ENCODE measurements at places on chromosomes 3 and 15. TPM values are rescaled to one million over a fixed set of nuclear protein-coding genes. Genes with fewer than 3 reads are reported as not detected.

PDIA5 gene
- total RNA-seq, result 30.7 TPM

SATB1 gene
- 15.2 TPM for total RNA-seq

GRK7 gene
- total RNA-seq, result not detected

PCCB gene
- 36.9 TPM for total RNA-seq

VIPR1 gene
- total RNA-seq, result not detected

NMB gene
- total RNA-seq, result 2.4 TPM

SLC12A1 gene
- total RNA-seq, result not detected

CDHR4 gene
- total RNA-seq, result 0.43 TPM

NR1I2 gene
- total RNA-seq, result under 0.01 TPM

CGGBP1 gene
- total RNA-seq, result 33.1 TPM

STRIT1 gene
- not detected for total RNA-seq

DNASE1L3 gene
- not detected for total RNA-seq

STARD9 gene
- 6.1 TPM for total RNA-seq

CYP1A2 gene
- not detected for total RNA-seq

DBR1 gene
- 13.7 TPM for total RNA-seq

ENTPD3 gene
- total RNA-seq, result 0.09 TPM

PLXNA1 gene
- total RNA-seq, result 25.5 TPM

SLC41A3 gene
- 51.8 TPM for total RNA-seq

HRG gene
- not detected for total RNA-seq

SENP8 gene
- 1.2 TPM for total RNA-seq

TMOD2 gene
- total RNA-seq, result 5.2 TPM

EIF3J gene
- total RNA-seq, result 13.3 TPM

FRMD4B gene
- total RNA-seq, result under 0.01 TPM

ASB7 gene
- total RNA-seq, result 18.9 TPM

CTXN2 gene
- total RNA-seq, result not detected

PRTG gene
- total RNA-seq, result 0.47 TPM

VEPH1 gene
- 24.0 TPM for total RNA-seq

GPR15 gene
- total RNA-seq, result not detected

MNS1 gene
- total RNA-seq, result 1.9 TPM

BUB1B gene
- total RNA-seq, result 1.5 TPM

PLD1 gene
- 9.5 TPM for total RNA-seq

USP50 gene
- 0.34 TPM for total RNA-seq

EOMES gene
- not detected for total RNA-seq

GOLGA6B gene
- under 0.01 TPM for total RNA-seq

CFAP20DC gene
- total RNA-seq, result 1.0 TPM

NPAP1 gene
- total RNA-seq, result under 0.01 TPM

PAQR5 gene
- 2.8 TPM for total RNA-seq

SLC51A gene
- total RNA-seq, result not detected

RTP4 gene
- 3.0 TPM for total RNA-seq

PTH1R gene
- 0.77 TPM for total RNA-seq

RHOV gene
- total RNA-seq, result not detected

MEIS2 gene
- total RNA-seq, result 42.6 TPM

HIGD2B gene
- under 0.01 TPM for total RNA-seq

PLA2G4E gene
- total RNA-seq, result not detected

GOLGA6L7 gene
- not detected for total RNA-seq

VGLL3 gene
- total RNA-seq, result 10.9 TPM

CACNA1D gene
- total RNA-seq, result 0.32 TPM

XCR1 gene
- total RNA-seq, result not detected

CCDC39 gene
- total RNA-seq, result 0.52 TPM

GOLGA8M gene
- 0.52 TPM for total RNA-seq

ATP13A5 gene
- total RNA-seq, result not detected

All from bronchial smooth muscle cell (primary cell).